ENCODE measurements at places on chromosomes 7 and 10.

DNA sequence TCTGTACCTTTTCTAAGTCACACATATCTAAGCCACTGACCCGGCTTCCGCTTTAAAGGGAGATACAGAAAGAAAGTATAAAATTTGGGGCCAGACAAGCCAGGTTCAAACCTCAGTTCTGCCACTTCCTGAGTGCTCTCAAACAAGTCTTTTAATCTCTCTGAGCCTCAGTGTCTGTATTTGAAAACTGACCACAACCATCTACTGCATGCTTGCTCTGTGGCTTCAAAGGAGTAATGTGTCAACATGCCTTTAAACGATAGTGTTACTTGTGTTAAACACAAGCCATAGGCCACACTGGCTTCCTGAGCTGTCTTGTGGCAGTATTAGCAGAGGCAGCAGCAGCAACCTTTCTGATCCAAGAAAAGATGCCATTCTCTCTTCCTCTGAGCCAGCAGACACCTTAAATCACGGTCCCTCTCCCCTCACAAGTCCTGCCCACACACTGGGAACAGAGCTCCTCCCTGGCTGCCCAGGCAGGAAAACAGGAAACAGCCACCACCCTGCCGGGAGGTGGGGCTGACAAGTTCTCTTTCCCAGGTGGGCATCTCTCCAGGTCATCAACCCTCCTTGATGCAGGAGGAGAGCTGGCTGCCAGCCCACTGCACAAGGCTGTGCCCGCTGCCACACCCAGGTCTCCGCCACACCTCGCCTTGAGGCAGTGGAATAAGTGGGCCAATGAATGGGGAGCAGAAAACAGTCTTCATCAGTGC, 10.7 kb downstream of the HIP1 start:
- DNase-seq, result no peak

DNA sequence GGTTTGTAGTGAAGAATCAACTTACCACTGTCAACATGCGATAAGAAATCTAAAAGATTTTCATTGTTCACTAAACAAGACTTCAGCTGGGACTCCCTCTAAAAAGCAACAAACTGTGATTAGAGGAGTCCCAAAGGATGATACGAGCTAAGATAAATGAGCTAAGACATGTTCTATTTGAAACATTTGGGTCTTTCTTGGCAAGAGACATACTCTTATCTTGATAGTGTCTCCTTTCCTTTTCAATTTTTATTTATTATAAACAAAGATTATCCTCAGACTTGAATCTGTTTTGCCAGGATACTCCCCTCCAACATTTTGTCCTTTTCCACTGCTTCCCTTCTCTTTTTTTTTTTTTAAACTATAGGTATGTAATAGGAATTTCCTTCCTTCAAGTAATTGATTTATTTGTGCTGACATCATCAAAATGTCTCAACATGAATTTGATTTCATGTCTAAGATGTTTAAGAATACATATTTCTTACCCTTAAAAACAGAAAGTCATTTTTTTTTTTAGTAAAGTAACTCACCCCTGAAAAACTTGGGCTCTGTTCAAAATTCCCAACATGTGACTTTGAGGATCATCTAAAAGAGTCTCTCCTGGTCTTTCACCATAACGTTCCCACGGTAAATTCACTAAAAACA, 158.4 kb upstream of the NRP1 start:
- no peak for DNase-seq

DNA sequence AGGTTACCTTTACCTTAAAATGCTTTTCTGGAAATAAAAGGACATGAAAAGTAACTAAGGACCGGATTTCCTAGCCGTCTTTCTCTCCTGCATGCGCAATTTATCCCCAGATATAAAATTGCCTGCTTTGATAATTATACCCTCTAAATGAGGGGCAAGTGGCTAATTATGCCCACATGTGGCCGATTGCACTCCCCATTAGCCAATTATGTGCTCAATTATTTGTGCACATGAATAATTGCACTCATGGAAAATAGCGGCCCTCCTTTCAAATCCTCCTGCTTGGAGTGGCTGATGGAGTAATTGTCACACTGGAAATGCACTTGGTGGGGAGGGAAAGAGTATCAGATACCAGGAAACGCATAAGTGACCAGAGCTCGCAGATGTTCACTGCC, 66.4 kb upstream of the ATRNL1 start:
- no peak for DNase-seq

GRCh38 chr10:6072215-6072934, 10.2 kb upstream of the IL2RA start:
- DNase-seq, result no peak

DNA sequence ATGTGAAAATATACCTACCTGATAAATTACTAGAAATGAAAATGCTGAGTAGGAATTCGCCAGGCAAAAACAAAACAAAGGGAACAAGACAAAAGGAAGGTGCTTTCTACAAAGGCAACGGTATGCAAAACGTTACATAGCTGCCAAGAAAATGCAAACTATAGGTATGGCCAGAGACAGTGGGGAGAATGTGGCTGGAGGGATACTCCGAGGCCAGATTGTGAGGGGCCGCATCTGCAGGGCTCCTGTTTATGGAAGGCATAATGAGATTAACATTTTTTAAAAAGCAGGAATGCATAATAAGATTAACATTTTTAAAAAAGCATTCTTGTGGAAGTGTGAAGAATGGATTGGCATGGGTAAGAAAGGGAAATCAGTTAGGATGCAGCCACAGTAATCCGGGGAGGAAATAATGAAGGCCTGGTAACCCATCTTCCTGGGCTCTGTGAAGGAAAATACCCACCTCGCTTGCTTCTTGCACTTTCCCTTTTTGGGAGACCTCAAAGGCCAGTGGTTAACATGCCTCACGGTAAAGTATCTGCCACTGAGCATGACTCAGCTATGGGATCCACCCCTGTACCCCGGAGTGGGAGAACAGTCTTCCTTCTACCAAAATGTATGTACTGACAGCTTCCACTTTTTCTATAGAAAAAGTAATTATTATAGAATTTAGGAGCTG, 145.8 kb upstream of the LRRN3 start:
- no peak for DNase-seq

- DNase-seq, result no peak
Observed at GRCh38 chr10:997266-998022, 9.2 kb downstream of the GTPBP4 start.

DNA sequence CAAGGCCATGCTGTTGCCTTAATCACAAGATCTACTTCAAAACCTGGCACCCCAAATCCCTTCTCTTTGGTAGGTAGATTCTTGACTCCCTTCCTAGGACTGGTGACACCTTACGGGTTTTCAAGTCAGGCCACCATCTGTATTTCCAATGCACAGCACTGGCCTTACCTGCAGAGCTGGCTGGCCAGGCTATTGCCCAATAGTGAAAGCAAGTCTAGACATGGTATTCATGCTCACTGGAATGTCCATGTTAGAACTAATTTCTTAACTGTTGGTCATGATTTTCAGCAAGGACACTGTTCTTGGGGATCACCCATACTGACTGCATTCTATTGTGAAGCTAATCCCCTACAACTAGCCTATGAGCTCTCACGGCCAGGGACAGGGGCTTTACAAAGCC, 313.1 kb upstream of the RNF32 start:
- DNase-seq, result no peak

DNA sequence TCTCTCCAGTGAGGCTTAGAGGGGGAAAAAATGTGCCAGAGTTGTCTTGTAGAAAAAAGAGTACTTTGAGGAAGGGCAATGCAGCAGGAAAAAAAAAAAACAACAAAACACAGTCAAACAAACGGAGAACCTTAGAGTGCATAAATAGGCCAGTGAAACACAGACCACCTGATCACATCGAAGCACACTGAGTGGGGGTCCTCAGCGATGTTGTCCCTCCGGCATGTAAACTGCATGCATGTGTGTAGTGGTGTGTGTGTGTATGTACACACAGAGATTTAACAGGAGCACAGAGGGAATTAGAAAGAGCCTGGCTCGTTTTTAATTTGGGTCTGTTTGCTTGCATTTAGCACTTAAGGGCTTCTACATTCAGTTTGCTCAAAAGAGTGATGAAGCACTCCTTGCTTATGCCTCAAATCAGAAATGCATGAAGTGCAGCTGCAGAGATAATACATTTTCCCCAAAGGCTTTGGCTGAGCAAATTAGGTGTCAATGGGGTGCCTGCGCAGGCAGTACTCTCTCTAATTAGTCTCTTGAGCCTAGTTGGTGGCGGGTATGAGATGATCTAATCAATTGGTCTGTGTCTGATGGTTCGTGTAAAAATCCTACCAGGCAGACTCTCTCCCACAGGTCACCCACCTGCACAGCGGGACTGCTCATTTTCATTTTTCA, 62.7 kb upstream of the FZD1 start:
- DNase-seq, result no peak

DNA sequence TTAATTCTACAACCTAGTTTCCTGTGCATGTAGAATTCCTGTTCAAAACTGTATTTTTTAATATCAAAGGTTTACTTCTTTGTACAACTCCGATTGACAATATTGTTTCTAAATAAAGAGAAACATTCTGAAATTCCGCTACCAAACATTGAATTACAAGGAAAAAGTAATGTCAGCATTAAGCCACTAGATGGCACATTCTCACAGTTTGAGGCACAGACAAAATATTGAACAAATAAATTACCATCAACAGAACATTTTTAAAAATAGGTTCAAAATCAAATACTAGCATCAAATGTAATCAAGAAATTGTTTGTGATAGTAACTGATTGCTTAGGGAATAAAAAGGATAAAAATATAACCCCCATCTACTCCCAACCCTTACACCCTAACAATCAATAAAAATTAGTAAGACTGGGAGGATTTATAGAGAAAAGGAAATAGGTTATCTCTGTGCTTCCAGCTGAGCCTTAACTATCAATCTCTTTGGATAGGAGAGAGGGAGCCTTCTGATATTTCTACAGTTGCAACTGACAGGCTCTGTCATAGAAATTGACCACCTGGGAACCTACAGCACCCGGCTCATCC, 86.6 kb upstream of the C7orf33 start:
- DNase-seq, result peak; percentile 24

DNA sequence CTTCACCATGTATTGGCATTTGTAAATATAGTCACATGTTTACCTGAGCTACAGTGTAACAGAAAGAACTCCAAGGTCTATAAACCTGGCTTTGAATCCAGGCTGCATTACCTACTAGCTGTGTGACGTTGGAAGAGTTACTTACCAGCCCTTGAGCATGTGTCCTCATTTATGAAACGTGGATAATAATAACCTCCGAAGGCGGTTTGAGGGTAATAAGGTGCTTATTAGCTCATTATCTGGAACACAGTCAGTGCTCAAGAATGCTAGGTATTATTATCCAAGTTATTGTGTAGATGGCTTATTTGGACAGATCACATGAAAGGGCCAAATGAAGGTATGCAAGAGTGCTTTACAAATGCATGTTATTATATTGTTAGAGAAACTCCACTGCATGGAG, 64.9 kb downstream of the SEC23IP start:
- DNase-seq, result no peak

GRCh38 chr7:31096877-31097258, 44.8 kb downstream of the ADCYAP1R1 start:
- no peak for DNase-seq

DNA sequence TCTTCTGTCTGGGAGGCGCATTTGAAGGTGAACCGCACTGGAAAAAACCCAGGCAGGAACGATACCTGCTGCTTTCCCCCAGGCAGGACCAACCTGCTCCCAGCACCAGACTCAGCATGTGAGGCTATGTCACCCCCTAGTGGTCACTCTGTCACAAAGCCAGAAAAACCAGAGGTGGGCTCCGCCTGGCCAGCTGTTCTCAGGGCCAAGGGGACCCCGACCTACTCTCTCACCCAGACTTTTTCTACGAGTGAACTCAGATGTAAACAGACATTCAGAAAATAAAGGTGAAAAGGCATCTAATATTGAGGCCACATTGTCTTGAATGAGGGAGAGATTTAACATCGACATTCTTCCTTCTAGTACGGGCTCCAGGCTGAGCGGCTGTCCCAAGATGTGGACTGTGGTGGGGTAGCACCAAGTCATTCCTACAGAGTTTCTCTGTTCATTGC, 117.3 kb downstream of the PRKAG2 start:
- DNase-seq, result peak; percentile 47

DNA sequence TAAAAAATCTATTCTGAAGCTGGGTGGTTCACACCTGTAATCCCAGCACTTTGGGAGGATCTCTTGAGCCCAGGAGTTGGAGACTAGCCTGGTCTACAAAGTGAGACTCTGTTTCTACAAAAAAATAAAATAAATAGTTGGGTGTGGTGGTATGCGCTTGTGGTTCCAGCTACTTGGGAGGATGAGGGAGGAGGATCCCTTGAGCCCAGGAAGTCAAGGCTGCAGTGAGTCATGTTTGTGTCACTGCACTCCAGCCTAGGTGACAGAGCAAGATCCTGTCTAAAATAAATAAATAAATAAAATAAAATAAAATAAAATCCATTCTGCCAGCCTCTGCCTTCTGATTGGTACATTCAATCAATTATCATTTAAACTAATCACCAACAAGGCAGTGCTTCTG, 17.5 kb downstream of the ZNF33A start:
- no peak for DNase-seq

GRCh38 chr10:76581506-76582256, 1055.9 kb downstream of the KCNMA1 start:
- DNase-seq, result no peak

- no peak for DNase-seq
Observed at GRCh38 chr7:55171157-55171556, 152.3 kb downstream of the EGFR start.

DNA sequence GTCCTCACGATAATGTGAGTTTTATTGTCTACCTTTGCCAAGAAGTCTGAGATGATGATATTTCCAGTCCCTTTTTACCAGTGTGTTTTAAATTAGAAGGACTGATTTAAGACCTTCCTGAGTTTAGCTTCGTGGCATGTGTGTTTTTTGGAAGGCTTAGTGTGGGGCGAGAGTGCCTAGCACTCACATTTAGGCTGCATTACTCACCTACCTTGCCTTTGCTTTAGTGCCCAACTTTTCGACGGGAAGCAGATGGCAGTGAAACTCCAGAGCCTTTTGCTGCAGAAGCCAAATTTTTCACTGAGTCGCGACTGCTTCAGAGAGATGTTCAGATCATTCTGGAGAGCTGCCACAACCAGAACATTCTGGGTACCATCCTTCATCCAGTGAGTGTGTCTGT, 50.9 kb downstream of the SND1 start:
- no peak for DNase-seq

DNA sequence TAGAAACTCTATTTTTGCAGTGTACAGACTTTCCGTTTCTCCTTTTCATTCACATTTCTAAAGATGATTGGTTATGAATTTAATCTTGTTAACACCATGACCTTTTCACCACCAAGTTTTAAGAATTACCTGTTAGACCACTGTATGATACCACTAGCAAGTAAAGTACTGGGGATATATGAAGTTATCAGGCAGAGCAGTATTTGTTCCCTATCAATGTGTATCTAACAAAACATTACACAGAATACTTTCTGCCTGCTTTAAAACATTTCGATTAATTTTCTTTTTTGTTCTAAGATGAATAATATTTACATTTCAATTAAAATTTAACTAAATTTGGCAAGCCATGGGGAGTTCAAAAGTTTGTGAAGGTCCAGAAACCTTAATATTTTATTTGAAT, 49.9 kb upstream of the AHR start:
- DNase-seq, result no peak

- no peak for DNase-seq
Observed at GRCh38 chr7:99739699-99740572, 4.9 kb upstream of the CYP3A7 start.

Data from frontal cortex (tissue), 4 donors.